Central memory CD4-positive, alpha-beta T cell (primary cell): ENCODE measurements at places on chromosomes 1 and 21.

GRCh38 chr1:41171266-41171874 lies 70.7 kb downstream of the SCMH1 start:
- no peak for DNase-seq

- no peak for DNase-seq
These were observed 19.2 kb downstream of the NLRP3 start for GRCh38 chr1:247435030-247435758.

DNA sequence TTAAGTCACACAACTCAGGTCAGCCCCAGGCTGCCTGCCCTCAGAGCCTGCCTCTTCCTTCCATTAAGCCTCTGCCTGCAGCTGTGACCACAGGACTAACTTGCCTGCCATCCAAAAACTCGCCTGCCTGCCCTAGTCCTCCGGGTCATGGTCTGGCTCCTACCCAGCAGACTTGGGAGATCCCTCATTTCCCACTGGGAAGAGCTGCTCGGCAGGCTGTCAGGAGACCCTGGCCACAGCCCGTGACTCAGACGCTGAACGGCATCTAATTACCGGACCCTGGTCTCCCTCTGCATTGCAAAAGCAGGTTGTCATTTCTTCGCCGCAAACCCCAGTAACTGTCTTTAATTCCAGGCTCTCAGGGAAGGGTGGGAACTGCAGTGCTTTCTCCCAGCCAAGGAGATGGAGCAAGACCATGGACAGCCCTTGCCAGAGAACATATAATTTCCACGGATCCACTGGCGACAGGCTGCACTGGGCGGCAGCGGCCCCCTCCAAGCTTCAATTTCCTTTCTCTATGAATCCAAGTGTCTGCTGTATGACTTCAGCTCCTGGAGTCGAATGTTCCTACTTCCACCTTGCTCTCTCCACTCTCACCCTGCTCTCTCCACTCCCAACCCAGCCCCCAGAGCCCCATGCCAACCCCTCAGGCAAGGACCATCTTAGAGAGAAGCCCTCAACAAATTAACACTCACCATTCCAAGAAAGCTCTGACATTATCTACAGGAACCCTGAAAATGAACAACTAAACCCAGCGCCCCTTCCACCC lies 20.4 kb downstream of the OLFML2B start:
- no peak for DNase-seq

DNA sequence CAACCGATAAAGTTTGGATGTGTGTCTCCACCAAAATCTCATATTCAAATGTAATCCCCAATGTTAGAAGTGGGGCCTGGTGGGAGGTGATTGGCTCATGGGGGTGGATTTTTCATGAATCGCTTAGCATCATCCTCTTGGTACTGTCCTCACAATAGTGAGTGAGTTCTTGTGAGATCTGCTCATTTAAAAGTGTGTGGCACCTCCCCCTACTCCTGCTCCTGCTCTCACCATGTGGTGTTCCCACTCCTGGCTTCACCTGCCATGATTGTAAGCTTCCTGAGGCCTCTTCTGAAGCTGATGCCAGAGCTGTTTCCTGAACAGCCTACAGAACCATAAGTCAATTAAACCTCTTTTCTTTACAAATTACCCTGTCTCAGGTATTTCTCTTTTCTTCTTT lies 28.2 kb upstream of the PRDX6 start:
- no peak for DNase-seq

DNA sequence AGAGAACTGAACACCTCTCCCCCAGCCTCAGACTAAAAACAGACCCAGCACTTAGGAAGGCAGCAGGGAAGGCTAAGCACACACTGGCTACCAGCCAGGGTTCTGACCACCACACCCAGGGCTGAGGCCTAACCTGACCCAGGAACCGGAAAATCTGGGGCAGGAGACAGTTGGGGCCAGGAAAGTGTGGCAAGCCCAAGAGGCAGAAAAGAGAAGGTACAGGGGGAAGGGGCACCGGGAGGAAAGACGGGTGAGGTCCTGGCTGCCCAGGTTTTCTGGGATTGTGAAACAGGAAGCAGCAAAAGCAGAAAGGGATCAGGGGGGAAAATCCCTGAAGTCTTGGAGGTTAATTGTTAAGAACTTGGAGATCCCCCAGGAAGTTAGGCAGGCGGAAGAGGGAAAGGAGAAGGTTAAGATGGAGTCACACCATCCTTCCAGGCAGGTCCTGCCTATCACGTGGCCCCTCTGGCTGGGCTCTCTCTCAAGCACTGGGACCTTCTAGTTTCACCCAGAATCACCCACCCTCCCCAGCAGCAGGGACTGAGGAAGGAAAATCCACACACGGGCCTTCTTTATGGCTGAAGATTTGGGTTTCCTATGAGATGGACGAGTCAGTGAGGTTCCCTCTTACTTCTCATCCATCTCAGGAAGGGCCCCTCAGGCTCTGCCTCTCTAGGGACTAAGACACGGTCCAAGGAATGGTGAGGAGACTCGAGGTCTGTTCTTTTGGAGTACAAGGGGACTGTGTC lies 2.6 kb downstream of the HDGF start:
- no peak for DNase-seq

DNA sequence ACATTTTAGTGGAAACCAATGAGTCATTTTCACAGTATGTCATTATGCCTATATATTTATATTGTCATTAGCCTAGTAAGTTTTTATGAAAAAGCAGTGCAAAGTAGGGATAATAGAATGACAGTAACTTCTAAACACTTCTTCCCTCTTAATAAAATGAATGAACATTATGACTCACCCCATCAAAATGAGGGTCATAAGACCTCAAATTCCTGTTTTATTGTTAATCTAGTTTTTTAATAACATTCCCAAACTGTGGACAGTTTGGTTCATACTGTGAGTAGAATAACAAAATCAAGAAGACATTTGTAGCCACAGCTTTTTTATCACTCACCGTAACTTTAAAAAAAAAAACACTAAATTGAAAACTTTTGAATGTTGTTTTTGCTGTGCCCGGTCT lies 160.5 kb downstream of the LRRC40 start:
- no peak for DNase-seq

DNA sequence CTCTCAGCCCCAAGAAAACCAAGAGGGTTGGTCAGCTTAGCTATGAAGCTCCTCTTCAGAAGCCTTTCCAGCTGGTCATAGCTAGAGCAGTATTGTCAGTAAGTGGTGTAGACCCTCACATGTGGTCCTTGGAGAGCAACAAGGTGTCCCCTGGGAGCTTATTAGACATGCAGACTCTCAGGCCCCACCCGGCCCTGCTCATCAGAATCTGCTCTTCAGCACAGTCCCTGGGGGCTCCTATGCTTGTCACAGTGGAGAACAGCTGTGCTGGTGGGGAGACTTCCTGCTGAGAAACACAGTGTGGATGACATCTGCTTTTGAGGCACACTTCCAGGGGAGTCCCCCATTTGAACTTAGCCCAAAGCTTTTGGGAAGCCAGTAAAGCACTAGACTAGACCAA lies 21.9 kb upstream of the NEK2 start:
- no peak for DNase-seq

DNA sequence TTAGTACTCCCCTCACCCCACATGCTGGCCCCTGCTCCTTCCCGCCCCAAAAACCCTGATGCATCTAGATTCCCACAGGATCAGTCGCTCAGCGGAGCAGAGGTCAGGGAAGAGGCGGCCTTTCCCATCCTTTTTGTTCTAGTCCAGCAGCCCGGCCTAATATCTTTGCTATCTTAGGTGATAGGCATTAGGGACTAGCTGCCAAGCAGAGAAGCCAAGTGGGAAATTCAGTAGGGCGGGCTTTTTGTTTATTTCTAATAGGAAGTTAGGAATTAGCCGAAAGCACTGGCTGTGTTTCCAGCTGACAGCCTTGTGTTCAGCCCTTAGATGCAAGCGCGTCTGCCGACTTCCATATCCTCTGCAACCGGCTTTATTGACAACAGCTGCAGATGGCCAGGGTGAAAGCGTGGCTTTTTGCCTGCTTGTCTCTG lies 59.0 kb upstream of the BCAR3 start:
- DNase-seq = no peak

DNA sequence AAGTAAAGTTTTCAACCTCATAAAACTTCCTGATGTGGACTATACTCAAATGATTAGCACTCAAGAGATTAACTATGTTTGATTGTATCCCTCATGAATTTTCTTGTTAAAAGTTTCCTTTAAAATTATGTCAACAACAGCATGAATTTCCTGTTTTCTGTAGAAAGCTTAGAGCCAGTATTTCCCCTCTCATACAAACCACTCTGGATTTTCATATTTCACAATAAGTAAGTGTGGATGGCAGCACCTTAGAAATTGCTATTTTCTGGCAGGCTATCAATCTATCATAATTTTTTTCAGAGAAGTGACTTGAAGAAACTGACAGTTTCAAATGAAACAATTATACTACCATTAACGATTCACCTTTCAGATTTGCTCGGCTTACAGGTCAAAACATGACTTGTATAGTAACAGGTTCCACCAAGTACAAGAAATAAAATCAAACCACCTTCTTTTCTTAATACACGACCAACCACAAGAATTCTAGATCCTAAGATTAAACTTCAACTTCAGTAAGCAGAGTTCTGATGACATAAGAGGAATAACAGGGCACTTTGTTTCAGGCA lies 20.8 kb downstream of the ELK4 start:
- no peak for DNase-seq

- DNase-seq = no peak
These were observed 171.5 kb upstream of the PALMD start for GRCh38 chr1:99474350-99474893.

GRCh38 chr1:27868556-27868931 lies 3.8 kb upstream of the THEMIS2 start:
- no peak for DNase-seq

DNA sequence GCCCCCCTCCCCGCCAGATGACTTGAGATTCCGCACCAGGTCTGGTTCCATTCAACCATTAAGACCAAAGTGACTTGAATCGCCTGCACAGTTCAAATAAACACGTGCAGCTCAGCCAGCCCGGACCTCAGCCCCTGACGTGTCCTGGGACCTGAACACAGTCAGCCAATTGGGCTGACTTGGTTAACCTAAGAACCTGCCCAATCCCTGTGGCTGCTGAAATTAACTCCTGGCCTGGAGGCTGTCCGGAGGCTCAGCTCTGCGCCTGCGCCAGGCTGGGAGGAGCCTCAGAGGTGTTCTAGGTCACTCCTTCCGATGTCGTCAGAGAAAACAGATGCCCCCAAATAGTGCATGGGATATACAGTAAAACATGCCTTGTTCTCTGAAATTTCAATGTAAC lies 73.4 kb downstream of the SCCPDH start:
- DNase-seq = no peak

GRCh38 chr1:10651389-10651766 lies 145.1 kb downstream of the CASZ1 start:
- no peak for DNase-seq

DNA sequence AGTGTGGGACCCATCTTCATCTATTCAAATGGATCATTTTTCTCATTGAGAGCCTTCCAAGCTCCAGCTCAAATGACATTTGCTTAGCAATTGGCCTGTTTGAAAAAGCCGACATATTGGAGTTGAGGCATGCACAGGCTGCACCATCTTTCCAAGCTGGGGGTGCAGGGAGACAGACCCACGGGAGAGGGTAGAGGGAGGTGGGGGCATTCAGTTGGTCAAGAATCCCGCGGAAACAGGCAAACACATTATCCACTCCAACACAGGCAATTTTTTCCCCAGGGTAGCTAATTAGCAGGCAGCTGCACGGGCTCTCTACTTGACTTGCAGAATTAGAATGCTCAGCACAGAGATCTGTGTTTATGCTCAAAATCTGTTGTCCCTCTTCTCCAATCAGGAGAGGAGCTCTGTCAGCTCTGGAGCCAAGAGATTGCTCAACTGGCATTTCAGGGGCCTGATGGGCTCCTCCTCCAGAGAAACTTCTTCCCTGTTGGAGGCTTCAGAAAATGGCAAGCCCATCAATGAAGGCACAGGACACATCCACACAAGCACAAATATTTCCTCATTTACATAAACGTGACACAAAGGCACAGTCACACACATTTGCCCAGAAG lies 267.8 kb downstream of the FOXD2 start:
- no peak for DNase-seq

DNA sequence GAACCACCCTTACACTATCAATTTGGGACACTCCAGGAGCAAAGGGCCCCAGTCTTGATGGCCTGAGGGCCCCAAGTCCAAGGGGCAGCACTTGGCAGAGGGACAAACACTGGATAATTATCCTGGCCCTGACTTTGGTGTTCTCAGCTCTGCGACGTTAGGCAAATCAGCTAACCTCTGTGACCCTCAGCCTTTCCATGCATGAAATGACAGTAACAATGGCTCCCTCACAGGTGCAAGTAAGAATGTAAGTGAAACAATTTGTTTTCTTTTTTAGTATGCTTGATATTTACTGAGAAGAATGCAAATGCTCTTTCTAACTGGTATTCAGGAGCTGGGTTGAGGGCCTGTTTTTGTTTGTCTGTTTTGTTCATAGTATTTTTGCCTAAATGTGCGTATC lies 61.6 kb upstream of the PRDX6 start:
- no peak for DNase-seq

DNA sequence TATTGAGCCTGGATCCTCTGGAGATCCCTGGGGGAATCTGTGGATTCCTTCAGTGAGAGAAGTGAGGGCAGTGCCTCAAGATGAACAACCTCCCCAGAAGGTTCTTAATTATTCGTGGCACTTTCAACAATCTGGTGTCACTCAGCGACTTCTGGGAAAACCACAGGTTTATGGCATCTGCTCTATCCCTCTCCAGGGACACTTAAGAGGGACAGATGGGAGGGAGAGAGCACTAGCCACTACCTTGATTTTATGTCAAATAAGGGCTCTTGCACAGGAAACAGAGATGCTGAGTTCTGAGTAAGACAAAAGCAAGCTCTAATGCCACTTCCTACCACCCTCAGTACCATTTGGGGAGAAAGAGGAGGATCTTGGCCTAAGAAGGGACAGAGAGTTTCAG lies 21.2 kb upstream of the CHI3L1 start:
- no peak for DNase-seq

GRCh38 chr1:65269612-65270011 lies 39.7 kb upstream of the DNAJC6 start:
- no peak for DNase-seq

- no peak for DNase-seq
These were observed 111.5 kb downstream of the ZFYVE9 start for GRCh38 chr1:52253421-52253820.

GRCh38 chr1:5891137-5891536 lies 101.1 kb downstream of the NPHP4 start:
- DNase-seq = no peak

- DNase-seq = no peak
These were observed 1.9 kb upstream of the MPZ start for GRCh38 chr1:161311595-161312181.

DNA sequence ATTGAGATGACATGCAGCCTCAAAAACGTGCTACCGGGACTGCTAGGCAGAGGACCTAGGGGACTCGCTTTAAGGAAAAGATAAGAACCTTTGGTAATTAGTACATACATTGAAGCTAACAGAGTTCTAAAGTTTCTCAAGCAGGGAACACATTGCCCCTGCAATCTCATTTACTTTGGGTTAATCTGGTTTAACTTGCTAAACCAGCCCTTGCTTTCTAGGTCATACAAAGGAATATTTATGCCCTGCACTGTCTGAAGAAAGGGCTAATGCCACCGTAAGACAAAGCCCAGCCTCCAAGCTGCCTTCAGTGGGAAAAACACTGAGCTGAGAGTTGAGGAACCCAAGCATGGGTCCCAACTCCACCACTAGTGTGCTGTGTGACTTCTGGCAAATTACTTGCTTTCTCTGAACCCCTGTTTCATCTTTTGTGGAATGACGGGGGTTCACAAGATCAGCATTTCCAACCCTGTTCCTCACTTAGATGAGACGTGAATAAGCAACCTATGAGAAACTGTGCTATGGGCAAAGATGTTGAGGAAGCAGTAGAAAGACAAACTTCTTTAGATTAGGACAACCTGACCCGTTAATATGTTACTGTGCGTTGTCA lies 66.3 kb downstream of the VWA5B1 start:
- no peak for DNase-seq
